ENCODE measurements at places on chromosomes 13 and 19.

DNA sequence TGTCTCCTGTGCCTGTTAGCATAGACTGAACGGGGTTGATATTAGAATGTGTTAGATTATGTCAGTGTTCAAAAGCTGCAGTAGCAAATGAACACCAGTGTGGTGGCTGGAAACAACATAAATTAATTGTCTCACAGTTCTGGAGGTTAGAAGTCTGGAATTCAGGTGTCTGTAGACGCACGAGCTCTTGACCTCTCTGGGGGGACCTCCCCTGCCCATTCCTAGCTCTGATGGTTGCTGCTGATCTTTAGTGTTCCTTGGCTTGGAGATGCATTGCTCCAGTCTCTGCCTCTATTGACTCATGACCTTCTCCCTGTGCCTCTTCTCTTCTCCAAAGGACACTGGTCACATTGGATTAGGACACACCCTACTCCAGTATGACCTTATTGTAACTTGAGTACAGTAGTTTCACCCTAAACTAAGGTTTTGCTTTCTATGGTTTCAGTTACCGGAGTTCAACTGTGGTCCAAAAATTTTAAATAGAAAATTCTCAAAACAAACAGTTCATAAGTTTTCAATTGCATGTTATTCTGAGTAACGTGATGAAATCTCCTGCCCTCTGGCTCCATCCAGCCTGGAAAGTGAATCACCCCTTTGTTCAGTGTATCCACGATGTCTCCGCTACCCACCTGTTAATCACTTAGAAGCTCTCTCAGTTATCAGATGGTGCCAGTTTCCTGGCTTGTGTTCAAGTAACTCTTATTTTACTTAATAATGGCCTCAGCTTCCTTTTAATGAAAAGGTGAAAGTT, 273.2 kb downstream of the MYO16 start:
- no peak for DNase-seq

DNA sequence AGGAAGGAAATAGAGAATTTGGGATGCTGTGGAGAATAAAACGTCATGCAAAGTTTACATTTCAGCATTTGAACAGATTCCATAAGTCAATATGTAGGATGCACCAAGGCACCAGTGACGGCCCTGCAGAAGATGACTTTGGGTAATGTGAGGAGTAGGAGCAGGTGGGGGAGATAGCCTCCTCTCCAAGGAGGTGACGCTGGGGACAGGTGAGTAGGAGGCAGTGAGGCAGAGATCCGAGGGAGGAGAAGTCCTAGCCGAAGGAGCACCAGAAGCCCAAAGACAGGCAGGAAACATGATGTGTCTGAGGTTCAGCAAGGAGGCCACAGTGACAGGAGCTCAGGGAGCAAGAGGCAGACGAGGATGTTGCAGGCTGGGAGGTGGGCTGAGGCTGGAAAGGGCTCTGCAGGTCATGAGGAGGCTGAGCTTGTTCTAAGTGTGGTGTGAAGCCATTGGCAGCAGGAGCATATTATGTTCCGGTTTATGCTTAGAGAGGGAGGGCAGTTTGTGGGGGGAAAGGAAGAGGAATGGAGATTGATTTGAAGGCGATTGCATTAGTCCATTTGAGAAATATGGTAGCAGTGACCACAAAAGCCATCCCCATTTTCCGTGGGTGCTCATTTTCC, 55.7 kb upstream of the C1QTNF9 start:
- no peak for DNase-seq

DNA sequence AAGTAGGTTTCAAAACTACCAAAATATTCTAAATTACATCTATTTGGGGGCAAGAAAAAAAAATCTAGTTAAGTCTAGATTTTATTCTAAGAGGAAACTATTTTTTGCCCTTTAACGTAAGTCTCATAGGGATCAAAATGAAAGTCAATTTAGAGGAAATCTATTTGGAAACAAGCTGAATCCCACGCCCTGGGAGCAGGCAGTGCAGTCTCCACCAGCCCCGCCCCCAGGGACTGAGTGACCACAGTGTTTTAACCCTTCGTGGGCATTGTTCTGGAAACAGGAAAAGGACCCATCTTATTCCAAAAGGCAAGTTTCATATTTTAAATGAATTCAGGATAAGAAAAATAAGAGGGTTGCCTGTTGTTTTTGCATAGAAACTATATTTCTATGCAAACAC, 209.7 kb downstream of the SPRY2 start:
- DNase-seq, result peak; percentile 63

- DNase-seq, result no peak
These were observed 948.8 kb upstream of the SLC10A2 start for GRCh38 chr13:104014803-104015645.

DNA sequence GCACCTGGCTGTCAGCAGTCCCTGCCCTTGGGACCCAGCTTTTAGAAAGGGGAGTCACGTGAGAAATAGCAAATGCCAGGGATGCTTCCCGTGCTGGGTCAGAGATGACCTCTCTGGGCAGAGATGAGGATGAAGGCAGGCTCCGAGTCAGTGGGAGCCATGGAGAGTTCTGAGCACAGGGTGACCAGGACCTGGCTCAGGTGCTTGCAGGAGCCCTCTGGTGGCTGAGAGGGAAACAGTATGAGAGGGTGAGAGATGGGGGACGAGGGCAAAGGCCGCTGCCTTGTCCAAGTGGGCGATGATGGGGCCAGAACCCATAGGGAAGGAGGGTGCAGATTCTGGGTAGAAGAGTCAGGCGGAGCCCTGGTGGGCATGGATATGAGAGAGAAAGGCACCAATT, 15.8 kb downstream of the TMED1 start:
- DNase-seq, result no peak

DNA sequence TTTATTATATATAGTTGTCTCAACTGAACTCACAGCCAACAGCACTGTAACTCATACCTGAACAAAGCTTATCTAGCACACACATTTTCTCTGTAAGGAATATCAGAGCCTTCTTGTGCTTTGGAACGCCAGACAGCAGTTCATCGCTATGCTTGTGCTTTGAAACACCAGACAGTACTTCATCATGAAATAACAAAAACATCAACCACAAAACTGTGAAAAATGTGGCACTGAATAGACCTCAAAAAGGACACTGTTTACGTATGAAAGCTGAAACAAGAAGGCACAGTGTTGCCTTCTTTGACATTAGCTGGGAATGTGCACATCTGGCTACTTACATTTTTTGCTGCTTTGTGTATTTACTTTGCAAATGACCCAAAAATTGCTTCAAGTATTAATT, 160.2 kb downstream of the PDS5B start:
- DNase-seq, result no peak

- no peak for DNase-seq
These were observed 73.2 kb upstream of the CACNA1A start for GRCh38 chr19:13579388-13580060.

- peak; percentile 94 for DNase-seq
These were observed 3.2 kb downstream of the ELAVL1 start for GRCh38 chr19:8001995-8002849.

- DNase-seq, result no peak
These were observed 6.3 kb upstream of the CRTC1 start for GRCh38 chr19:18677156-18677555.

GRCh38 chr19:8501981-8502380, 459 bp downstream of the PRAM1 start:
- DNase-seq, result no peak

DNA sequence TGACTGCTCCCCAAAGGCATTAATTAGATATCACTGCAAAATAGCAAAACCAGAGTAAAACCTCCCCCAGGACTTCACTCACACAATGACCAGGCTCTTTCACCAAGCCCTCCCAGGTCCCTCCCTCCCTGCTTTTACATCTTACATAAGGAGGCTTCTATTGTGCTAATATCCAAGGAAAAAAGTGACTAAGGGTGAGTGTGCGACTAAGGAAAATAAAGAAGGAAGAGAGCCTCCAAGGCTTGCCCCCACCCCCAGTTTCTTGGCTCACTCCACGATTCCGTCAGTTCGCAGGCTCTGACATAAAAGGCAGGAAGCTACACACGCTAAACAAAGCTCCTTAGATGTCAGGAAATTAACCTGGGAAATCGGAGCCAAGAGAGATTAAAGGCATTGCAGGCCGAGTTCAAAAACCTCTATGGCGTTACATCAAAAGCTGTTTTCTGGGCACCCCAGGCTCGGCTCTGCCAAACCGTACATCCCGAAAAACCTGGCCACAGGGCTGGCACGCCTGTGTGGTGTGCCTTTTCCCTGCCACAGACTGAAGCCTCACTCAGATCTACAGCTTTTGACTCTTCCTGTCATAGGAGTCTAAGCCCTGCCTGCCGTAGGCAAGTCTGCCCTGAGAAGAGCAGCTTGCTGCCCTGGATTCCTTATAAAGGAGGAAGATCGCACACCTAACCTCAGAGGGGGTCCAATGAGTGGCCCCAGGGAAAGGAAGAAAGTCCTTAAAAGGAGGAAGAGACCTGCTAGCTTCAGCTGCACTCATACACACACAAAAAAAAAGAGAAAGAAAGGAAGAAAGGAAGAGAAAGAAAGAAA, 67.0 kb upstream of the SERP2 start:
- peak; percentile 30 for DNase-seq

GRCh38 chr13:101751488-101751887, 299.0 kb downstream of the ITGBL1 start:
- DNase-seq, result no peak

GRCh38 chr19:1408300-1409203, 1.2 kb downstream of the DAZAP1 start:
- DNase-seq, result peak; percentile 30

GRCh38 chr13:83295686-83296085, 586.6 kb downstream of the SLITRK1 start:
- no peak for DNase-seq

DNA sequence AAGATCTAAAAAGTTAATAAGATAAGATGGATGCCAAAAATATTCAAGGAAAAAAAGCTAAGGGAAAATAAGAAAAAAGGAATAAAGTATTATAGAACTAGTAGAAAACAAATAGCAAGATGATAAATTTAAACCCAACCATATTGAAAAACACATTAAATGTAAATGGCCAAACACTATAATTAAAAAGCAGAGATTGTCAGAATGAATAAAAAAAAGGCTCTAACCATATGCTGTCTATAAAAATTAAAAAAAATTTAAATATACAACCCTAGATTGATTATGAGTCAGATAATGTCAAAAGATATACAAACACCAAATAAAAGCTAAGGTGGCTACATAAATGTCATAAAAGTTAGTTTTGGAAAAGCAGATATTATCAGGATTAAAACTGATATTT, 617.5 kb upstream of the SGCG start:
- no peak for DNase-seq

DNA sequence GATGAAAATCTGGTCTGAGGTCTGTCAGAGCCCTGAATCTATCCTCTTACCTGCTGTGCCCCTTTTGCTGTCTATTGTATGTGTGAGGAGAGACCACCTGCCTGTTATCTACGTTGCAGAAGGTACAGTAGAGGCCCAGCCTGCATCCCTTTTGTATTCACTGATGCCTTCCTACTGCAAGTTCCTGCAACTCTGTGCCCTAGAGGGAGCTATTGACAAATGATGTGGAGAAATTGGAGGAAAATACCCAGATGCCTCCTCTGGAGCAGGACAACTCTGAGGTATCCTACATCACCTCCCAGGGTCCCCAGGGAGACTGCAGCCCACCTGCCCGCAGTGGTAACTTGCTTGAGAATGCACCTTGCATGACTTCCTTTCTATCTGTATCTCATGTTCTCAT, 33.7 kb downstream of the SIAH3 start:
- no peak for DNase-seq

- no peak for DNase-seq
These were observed 20.9 kb downstream of the TECR start for GRCh38 chr19:14550201-14550754.

DNA sequence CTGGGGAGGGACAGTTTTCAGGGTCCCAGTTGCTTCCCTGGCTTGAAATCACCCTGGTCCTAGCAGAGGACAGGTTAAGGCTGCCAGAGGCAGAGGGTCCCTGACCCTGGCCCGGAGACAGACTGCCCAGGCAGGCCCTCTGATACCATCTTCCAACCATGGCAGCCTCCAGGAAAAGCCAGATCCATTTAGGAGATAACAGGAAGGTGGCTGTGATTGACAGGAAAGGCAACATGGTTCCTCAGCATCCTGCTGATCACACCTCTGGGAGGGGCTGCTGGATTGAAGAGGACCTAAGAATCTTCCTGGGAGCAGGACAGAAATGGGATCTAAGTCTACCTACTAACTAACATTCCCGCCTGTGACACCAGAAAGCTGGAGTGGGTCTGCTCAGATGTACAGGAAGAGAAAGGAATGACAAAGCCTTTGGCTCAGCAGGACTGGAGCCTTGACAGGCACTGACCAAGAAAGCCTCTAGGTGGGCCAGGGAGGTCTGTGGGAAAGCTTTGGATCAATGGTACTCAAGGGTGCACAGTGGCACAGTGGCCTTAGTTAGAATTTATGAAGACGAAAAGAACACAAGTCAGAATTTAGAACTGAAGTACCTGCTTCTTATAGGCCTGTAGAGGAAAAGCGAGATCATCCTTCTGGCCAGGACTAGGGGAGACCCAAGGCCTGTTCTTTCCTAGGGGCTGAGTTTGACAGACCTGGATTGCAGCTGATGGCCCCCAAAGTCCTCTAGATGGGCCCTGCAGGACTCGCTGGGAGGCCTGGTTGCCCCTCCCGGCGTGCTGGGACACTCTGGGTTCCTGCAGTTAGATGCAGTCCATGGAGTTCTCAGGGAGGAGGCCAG, 2.3 kb upstream of the PRKACA start:
- DNase-seq, result no peak

DNA sequence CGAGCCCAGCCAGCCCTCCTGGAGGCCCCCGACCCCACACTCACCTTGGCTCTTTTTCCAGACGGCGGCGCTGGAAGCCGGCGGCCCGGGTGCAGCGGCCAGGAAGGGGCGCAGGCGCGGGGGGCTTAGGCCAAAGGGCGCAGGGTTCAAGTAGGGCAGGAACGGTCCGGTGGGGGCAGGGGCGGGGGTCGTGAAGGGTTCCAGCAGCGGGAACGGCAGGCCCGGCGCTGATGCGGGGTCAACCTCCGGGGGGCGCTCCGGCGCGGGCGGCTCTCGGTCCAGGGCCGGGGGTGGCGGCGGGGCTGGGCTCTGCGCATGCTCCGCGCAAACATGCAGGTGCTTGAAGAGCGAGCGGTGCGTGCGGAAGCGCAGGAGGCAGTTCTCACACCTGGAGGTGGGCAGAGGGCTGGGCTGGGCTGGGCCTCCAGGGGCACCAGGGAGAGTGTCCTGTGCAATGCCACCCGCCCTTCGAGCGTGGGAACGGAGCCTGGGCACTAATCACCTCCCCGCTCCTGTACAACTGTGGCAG, 2.3 kb downstream of the ZNF414 start:
- no peak for DNase-seq

- no peak for DNase-seq
These were observed 27.5 kb upstream of the UBE2L5 start for GRCh38 chr13:30394751-30395191.
